ENCODE measurements at places on chromosomes 5 and 9.

GRCh38 chr9:96646081-96646991, 8.8 kb downstream of the PRXL2C start:
- DNase-seq: no peak

- DNase-seq: no peak
Measured at GRCh38 chr5:15367489-15367888, 132.5 kb upstream of the FBXL7 start.

GRCh38 chr9:72394066-72394465, 29.1 kb upstream of the ZFAND5 start:
- no peak for DNase-seq

GRCh38 chr9:116238776-116239340, 85.3 kb downstream of the PAPPA start:
- no peak for DNase-seq

GRCh38 chr5:109750463-109750862, 60.7 kb downstream of the MAN2A1 start:
- no peak for DNase-seq

GRCh38 chr9:114252394-114252793, 70.5 kb upstream of the ORM1 start:
- DNase-seq: no peak

DNA sequence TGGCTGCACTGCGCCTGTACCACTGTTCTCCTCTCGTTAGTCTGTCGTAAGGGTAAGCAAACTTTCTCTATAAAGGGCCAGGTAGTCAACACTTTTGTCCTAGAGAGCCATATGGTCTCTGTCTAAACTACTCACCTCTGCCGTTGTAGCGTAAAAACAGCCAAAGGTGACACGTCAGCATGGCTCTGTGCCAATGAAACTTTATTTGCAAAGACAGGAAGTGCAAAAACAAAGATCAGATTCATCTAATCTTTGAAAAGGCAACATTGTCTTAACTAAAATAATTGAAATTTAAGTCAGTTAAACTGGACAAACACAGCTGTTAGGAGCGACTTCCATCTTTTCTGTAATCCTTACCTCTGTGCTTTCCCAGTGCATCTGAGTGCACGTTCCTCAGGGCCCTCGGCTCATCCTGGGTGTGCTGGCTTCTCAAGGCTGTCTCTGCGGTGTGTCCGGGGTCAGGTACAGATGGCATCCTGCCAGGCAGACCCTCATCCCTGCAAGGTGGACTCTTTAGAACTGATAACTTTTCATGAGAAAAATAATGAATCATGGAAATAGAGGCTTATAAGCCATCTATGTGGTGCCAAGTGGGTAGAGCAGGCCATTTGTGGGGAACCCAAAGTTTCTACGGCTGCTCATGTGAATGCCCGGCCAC, 35.2 kb upstream of the IRX4 start:
- no peak for DNase-seq

- no peak for DNase-seq
Measured at GRCh38 chr5:150054569-150054968, 31.8 kb downstream of the CSF1R start.

GRCh38 chr5:157581901-157582300, 6.3 kb upstream of the ADAM19 start:
- DNase-seq: no peak

DNA sequence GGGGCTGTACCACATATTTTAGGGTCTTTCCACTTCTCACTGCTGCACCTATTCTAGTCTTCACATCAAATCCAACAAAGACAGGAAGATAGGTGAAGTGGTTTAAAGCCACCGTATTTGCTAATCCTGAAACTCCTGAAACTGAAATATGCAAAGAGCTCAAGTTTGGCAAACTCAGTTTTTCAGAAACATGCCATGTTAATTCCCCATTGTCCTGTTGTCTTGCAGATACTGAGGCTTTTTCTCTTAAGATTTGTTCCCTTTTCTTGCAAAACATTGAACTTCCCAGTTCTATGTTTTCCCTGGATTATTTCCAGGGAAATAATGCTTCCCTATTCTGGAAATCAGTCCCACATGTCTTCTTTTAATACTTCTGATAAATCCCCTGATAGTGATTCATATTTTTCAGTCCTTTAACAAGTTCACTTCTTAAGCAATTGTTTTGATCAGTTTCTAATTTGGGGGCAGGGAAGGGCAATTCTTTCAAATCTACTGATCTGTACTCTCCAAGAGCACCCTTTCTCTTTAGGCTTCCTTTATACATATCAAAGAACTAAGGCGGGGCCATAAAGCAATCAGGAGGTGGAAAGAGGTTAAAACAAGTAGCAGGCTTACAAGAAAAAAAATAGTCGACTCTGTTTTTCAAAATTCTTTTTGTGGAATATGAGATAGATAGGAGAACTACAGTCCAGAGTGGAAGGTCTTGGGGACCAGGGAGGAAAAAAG, 648.5 kb downstream of the BNC2 start:
- DNase-seq: no peak

GRCh38 chr5:69300537-69301203, 31.9 kb downstream of the CCDC125 start:
- no peak for DNase-seq

- DNase-seq: no peak
Measured at GRCh38 chr5:116923344-116923743, 348.7 kb upstream of the SEMA6A start.

- no peak for DNase-seq
Measured at GRCh38 chr5:42876375-42876844, 64.7 kb upstream of the SELENOP start.

- no peak for DNase-seq
Measured at GRCh38 chr5:73757416-73757815, 131.4 kb downstream of the ARHGEF28 start.

DNA sequence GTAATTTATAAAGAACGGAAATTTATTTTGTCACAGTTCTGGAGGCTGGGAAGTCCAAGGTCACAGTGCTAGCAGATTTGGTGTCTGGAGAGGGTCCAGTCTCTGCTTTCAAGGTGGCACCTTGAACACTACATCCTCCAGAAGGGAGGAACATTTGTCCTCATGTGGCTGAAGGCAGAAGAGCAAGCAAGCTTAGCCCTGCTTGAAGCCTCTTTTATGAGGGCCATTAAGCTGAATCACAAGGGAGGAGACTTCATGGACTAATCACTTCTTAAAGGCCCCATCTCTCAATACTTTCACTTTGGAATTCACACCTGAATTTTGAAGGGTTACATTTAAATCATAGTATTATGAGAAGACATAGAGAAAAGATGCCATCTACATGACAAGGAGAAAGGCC, 215.4 kb upstream of the NFIL3 start:
- DNase-seq: no peak

GRCh38 chr9:75087289-75087823, 599 bp downstream of the NMRK1 start:
- DNase-seq: no peak

- DNase-seq: no peak
Measured at GRCh38 chr5:34899066-34899465, 16.2 kb downstream of the RAD1 start.

DNA sequence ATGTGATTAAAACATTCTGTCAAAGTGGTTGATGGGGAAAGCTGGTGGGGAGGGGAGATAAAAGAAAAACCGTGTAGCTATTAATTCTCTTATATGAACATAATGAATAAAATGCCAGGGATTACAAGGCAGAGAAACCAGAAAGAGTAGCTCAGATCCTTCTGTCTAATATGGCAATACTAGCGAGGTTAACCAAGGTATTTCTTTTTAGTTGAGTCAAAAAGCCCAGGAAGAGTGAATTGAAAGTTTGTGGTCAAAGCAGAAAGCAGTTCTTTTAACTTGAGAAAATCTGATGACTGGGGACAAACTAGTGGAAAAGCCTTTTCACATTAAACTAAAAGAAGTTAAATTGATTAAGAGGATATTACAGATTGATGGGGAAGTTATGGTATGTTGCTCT, 76.0 kb downstream of the ERBIN start:
- no peak for DNase-seq

DNA sequence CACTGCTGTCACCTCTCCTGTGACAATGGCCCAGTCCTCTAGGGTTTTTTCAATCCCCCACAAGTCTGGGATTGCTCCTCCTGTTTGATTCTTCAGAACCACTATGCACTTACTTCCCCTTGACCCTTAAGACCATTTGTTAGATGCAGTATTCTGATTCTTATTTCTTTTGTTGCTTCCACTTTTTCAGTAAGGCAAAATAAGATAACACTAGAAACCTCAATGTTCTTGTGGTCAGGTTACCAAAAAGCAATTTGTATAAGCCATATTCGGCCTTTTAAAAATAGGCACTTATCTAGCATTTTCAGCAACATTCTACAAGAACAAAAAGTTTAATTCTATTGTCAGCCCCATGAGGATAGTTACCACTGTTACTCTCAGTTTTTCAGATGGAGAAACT, 220.0 kb downstream of the KDM4C start:
- DNase-seq: no peak

DNA sequence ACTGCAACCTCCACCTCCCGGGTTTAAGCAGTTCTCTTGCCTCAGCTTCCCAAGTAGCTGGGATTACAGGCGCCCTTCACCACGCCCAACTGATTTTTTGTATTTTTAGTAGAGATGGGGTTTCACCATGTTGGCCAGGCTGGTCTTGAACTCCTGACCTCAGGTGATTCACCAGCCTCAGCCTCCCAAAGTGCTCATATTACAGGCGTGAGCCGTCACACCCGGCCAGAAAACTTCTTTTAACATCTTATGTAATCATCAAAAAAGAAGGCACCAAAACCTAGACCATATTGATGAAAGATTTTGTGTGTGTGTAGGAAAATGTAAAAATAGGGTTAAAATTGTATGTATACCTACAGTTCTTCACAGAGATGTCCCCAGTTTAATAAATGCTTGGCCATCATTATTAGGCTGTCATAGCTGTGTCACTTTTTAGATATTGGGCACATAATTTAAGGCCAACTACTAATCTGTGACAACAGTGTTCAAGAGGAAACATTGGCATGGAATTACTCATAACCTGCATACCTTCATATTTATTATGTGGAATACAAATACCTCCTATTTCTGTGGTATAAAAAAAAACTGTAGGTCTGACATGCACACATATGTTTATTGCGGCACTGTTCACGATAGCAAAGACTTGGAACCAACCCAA, 44.4 kb downstream of the RAD50 start:
- no peak for DNase-seq

DNA sequence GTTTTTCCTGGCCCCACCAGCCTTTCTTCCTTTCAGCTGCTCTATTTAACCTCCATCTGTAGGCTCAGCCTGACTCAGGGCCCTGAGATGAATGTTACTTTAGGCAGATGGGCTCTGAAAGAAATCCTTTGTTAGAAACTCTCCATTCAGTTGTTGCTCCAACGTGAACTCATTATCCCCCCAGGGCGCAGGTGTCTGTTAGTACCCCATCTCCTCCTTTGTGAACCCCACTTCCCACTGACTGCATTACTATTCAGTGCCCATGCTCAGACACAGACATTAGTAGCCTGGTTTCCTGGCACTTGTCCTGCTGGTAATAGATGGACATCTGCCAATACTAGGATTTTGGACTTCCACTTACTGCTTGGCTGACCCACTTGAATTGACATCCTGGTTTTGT, 1271.6 kb downstream of the PTPRD start:
- no peak for DNase-seq

DNA sequence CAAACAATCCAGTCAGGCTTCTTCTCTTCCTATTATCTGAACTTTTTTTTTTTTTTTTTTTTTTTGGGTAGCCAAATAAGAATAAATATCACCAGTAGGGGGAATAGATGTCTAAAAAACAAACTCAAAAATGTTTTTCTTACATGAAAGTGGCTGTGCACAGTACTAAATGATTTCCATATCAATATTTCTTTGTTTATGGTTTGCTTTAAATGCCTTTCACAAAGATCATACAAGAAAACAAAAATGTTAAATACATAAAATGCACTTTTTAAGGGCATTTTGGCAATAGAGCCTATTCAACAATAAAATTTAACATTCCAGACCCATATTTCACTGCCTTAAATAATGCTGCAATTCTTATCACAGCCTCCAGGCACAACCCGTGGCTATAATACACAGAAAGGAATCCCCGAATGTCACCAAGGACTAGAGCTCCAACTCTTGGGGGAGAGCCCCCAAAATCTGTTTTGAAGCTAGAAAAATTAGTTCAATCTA, 91.1 kb upstream of the TBCA start:
- no peak for DNase-seq

- DNase-seq: no peak
Measured at GRCh38 chr9:13716601-13717321, 437.3 kb upstream of the MPDZ start.

GRCh38 chr9:133059623-133060022, 2.2 kb upstream of the CEL start:
- no peak for DNase-seq

GRCh38 chr5:170633235-170634081, 129.6 kb downstream of the KCNIP1 start:
- DNase-seq: no peak

DNA sequence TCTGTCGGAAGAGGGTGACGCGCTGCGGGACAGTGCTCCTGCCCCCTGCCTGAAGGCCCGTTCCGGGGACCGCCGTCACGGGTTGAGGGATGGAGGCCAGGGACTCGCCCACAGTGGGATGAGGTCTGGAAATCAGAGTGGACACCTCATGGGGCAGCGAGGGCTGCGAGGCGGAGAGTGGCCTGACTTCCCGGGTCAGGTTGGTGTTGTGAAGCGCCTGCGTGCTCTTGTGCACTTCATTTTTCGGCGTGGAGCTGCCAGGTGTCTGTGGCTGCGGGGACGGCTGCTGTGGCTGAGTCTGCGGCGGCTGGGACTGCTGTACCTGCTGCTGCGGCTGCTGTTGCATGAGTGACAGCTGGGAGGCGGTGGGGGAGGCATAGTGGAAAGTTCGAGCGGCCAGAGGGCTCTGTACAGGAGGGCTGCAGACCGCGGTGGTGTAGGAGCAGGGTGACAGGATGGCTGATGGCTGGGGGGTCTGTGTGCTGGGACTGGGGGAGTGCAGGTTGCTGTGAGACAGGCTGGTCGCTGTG, 434.1 kb downstream of the HCN1 start:
- no peak for DNase-seq

GRCh38 chr9:77816641-77817341, 168.7 kb upstream of the GNA14 start:
- no peak for DNase-seq

GRCh38 chr5:135702191-135702590, 123.4 kb upstream of the CXCL14 start:
- DNase-seq: no peak

DNA sequence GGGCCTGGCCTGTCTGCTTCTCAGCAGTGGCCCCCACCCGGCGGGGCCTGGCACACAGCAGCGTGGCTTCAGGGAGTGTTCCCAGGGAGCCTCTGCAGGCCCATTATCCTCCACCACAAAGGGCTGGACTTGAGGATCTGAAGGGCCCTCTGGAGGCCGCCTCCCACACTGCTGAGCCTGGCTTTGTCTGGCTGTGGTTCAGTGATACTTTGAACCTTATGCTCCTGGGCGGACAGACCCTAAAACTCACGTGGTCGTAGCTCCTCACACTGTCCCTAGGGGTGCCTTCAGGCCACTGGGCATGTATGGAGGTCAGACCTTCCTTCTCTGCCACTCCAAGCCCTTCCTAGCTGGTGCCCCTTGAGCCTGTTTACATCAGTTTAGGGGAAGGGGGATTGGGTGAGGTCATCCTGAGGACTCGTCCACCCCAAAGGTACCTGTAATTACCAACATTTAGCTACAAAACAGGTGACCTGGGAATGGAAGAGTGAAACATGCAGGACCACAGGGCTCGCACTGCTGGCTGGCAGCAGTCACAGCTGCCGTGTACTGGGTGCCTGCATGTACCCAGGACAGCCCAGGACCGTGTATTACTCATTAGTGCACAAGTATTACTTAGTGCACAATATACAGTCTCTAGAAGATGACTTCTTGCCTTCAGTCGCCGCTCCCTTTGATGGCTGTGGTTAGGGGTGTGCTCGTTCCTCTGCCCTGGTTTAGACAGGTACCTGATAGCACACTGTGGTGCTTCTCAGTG, 8.5 kb downstream of the GRHPR start:
- DNase-seq: no peak
